Fibroblast of lung (primary cell): ENCODE measurements at places on chromosomes 7 and 10. TPM values are rescaled to one million over a fixed set of nuclear protein-coding genes. Genes with fewer than 3 reads are reported as not detected.
A peak's percentile ranks its signal among the peaks of the same experiment; 100 is the strongest.

GRCh38 chr7:116709336-116709735 is 37.3 kb downstream of the MET start:
- no peaks in the 10 kb centered on the region for H3K36me3 ChIP-seq
- H3K27me3 ChIP-seq: no peaks in the 10 kb centered on the region
- no peak overlapping the region for H3K4me3 ChIP-seq
- no peak overlapping the region for H3K27ac ChIP-seq
- no peak for DNase-seq

- H3K4me3 ChIP-seq: peak overlapping the region; percentile 88
- H3K4me1 ChIP-seq: peaks cover 3% of the 10 kb centered on the region
- DNase-seq: peak; percentile 41
- H3K27me3 ChIP-seq: no peaks in the 10 kb centered on the region
- H3K36me3 ChIP-seq: no peaks in the 10 kb centered on the region
These were observed 1.6 kb downstream of the CCDC71L start for GRCh38 chr7:106659166-106659962.

DNA sequence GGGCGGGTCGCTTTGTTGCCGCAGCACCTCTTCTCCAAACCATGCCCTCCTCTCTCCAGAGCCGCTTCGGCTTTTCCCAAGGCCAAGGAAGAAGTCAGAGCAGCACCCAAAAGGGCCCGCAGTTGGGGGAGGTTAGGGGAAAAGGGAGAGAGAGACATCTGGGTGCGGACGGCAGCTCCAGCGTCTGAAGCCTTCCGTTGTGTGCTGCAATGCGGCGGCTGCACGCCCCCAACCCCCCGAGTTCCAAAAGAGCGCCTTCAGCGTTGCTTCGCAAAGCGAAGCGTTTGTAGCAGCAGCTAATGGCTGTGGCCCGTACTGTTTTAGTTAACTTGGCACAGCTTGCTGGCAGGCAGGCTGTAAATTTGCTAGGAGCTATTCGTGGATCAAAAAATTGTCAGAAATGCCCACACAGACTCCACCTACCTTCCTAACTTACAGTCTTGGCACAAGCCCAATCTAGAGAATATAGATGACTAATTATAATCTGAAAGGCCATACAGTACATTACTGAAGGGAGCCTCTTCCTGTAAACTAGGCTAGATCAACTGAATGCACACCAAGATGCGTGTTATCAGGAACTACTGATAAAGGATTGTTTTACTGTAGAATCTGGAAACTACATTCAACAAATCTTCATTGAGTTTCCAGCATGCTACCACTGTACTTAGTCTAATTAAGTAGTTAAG is 1.1 kb upstream of the KBTBD2 start:
- no peaks in the 10 kb centered on the region for H3K27me3 ChIP-seq
- peaks cover 7% of the 10 kb centered on the region for H3K4me1 ChIP-seq
- DNase-seq: peak; percentile 66
- H3K36me3 ChIP-seq: no peaks in the 10 kb centered on the region
- peak overlapping the region; percentile 91 for H3K27ac ChIP-seq

- H3K27ac ChIP-seq: peak overlapping the region; percentile 93
- H3K27me3 ChIP-seq: no peaks in the 10 kb centered on the region
- no peaks in the 10 kb centered on the region for H3K36me3 ChIP-seq
- no peak overlapping the region for H3K4me3 ChIP-seq
These were observed 71.2 kb upstream of the DUSP5 start for GRCh38 chr10:110426294-110427181.

DNA sequence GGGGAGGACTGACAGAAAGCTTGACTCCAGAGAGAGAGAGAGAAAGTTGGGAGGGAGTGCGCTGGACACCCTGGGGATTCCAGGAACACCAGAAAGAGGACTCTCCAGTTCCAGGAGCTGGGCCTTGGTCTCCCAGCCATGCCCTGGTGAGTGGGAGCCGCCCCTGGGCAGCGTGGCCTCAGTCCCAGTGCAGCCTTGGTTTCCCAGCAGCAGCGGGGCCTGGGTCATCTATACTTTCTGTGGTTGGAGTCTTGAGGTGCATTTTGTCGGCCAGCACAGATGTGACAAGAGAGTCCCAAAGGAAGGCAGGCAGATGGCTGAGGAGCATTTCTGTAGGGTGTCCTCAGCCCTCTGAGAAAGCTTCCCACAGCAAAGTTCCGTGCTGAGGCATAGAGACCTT is 334.7 kb upstream of the ZNF32 start:
- no peaks in the 10 kb centered on the region for H3K36me3 ChIP-seq
- no peak overlapping the region for H3K4me3 ChIP-seq
- no peaks in the 10 kb centered on the region for H3K27me3 ChIP-seq
- no peak overlapping the region for H3K27ac ChIP-seq
- no peaks in the 10 kb centered on the region for H3K4me1 ChIP-seq

The OAT gene
- 125 and 147 TPM in 2 replicates for total RNA-seq
